ENCODE measurements at places on chromosomes 5 and 9.

DNA sequence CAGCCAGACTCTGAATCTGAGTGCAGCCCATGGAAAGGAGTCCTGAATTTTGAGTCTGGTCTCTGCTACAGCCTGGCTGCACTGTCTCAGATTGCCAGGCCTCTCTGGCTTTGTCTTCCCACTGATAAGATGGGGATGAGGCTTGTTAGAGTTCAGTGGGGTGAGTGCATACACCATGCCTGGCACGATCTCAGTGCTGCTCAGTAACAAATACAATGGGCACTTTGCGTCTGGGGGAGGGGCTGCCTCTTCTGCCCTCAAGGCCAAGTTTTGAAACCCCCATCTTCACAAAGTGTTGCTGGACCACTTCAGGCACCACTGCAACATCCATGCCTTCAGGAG is 49.0 kb downstream of the PPARGC1B start:
- no peak for DNase-seq

DNA sequence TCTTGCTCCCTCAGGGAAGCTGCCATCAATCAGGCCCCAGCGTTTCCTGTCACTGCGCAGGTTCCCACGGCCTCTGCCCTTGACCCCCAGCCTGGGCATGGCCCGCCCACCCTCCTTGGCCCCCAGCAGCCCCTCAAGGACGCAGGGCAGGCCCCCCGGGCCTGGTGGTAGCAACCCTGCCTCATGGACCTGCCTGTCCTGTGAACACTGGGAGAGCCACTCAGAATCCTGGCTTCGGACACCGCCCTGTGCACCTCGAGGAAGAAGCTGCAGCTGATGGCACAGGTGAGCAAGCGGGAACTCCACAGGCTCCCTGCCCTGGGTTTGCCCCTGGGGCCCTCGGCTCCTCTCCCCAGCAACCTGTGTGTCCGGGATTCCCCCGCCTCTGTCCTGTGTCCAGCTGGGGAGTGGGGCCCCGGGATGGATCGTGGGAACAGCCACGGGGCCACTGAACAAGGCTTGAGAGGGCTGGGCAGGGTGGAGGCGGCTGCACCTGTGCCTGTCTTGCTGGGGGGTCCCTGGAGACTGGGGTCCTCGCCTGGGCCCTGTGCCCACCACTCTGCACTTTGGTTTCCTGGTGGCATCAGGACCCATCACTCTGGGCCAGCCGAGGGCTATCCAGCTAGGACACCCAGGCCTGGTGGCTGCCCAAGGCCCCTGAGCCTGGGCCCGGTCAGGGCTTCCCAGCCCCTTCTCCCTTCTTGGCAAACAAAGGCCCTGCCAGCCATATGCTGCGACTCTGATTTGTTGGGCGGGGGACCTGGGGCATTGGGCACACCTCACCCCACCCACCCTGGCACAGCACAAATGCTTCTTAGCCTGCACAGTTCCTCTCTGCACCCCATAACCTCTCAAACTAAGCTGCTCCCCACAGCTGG is 33.5 kb upstream of the EGFL7 start:
- DNase-seq: no peak

- DNase-seq: no peak
Observed at GRCh38 chr5:76765249-76765648, 49.3 kb downstream of the F2R start.

DNA sequence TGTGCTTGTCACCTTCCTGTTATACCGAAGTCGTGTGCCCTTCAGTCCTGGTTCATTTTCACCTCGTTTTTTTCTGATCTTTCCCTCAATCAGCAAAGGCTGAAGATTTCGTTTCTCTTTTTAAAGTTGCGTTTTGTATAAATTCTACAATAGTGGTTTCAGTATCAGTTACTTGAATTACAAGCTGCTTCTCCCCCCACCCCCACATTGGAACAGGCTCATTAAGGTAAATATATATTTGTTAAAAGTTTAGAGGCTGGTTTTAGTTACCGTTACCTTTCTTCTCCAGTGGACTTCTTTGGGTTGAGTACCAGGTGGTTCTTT is 881 bp downstream of the SUB1 start:
- DNase-seq: no peak

- peak; percentile 59 for DNase-seq
Observed at GRCh38 chr5:132775476-132775961, 1.5 kb downstream of the SEPTIN8 start.

Measured in ACHN (cell line).